ENCODE measurements at places on chromosomes 7 and 10.

DNA sequence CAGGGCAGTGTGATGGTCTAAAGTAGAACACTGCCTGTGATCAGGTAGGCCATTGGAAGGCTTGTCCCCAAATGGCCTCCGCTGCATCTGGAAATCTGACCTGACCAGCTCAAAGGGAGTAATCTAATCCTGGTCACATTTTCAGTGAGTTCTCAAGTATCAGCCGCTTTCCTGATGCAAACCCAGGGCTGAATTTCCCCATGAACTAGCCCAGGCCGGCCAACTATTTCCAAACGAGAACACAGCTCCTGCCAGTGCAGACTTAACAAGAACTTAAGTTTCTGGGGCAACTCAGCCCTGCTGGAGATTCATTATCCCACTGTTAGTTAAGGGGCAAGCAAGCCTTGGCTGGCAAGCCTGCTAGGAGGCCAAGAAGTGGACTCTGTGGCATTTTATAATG, 59.6 kb upstream of the FAM180A start:
- DNase-seq, result no peak

- DNase-seq, result no peak
These were observed 85.0 kb downstream of the HERC4 start for GRCh38 chr10:67990093-67990492.

DNA sequence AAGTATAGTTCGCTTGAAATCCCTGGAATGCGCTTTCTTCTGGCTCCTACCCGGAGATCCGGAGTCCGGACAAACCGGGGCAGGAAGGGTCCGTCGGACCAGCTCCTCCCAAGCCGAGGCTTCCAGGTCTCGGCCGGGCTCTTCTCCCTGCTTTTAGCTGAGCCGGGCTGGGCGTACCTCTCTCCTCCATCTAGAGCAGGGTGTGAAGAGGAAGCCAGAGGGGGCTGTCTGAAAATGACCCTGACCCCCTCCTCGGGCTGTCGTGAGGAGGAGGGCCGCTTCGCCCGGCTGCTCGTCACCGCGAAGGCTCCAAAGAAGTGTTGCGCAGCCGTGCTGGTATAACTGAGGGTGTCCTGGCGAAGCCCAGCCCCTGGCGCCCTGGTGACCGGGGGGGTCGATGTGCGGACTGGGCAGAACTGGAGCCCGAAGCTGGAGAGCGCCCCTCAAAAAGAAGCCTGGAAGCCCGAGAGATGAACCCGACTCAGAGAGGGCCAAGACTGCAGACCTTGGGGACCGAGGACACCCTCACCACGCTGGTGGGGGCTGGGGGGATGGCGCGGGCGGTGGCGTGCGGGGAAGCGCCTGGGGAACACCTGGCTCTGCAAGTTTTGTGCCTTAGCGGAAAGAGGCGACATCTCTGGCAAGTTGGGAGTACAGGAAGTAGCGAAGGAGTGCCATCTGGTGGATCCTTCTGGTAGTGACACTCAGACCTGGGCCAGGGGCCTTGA, 5.7 kb downstream of the KAZALD1 start:
- peak; percentile 92 for DNase-seq

- DNase-seq, result no peak
These were observed 539.2 kb downstream of the HTR7 start for GRCh38 chr10:90318659-90319058.

DNA sequence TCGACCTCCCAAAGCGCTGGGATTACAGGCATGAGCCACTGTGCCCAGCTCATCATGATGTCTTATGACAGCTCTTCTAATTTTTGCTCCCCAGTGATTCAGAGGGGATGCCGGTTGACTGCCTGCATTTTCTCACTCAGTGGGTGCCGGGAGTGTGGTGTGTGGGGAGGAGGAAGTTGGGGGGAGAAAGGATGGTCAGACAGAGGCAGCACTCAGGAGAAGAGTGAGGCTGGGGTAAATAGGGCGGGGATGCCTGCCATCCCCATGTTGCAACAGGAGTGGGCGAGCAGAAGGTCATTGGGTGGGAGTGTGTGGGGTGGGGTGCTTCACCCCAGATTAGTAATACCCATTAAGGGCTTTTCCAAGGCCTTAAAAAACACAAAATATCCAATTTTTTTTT, 3.5 kb upstream of the CCL24 start:
- DNase-seq, result no peak

Data from foreskin fibroblast (primary cell).